ENCODE measurements at places on chromosomes 2 and 18.
A peak's percentile ranks its signal among the peaks of the same experiment; 100 is the strongest.

- H3K27ac ChIP-seq, result no peak overlapping the region
- DNase-seq, result no peak
- H3K27me3 ChIP-seq, result no peaks in the 10 kb centered on the region
- H3K4me3 ChIP-seq, result no peak overlapping the region
Observed at GRCh38 chr2:12623051-12623450, 93.7 kb upstream of the TRIB2 start.

- H3K27ac ChIP-seq, result no peak overlapping the region
- H3K4me1 ChIP-seq, result no peaks in the 10 kb centered on the region
Observed at GRCh38 chr18:60978338-60978737, 354.9 kb upstream of the CDH20 start.

DNA sequence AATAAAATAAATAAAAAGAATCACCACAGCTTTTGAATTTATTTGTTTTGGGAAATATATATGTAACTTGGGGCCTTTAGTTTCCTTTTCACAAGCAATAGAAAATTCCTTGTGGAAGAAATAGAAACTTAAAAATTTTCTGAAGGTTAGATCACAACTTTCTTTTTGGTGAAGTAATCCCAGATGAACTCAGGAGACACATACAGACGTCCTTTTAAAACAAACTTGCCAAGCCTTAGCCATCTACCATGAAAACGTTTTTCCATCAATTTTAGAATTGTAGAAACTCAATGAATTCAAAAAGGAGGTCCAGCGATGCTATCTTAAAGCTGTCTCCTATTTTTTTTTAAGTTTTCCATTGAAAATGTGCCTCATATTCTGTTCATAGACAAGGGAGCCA, 225.6 kb downstream of the ASXL3 start:
- H3K4me3 ChIP-seq, result no peak overlapping the region
- H3K27me3 ChIP-seq, result no peaks in the 10 kb centered on the region
- H3K4me1 ChIP-seq, result no peaks in the 10 kb centered on the region
- H3K36me3 ChIP-seq, result no peaks in the 10 kb centered on the region
- no peak for DNase-seq

DNA sequence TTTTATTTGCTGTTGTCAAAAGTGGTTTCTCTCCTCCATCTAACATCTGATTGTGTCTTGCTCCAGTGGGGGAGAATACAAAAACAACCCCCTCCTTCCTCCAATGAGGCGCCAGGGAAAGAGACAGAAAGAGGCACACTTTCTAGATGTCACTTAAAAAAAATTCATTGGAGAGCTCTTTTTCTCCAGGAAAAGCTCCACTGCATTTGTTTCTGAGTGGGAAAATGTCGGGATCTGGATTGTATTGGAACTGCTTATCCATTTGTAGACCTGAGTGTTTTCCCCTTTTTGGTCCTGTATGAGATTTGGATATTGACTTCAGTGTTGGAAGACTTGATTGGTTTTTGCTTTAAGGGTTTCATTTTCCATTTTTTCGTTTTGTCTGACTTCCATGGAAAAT, 995 bp downstream of the MBD5 start:
- no peaks in the 10 kb centered on the region for H3K4me1 ChIP-seq
- no peaks in the 10 kb centered on the region for H3K27me3 ChIP-seq
- DNase-seq, result no peak
- peak overlapping the region; percentile 82 for H3K4me3 ChIP-seq
- no peaks in the 10 kb centered on the region for H3K36me3 ChIP-seq
- no peak overlapping the region for H3K27ac ChIP-seq

DNA sequence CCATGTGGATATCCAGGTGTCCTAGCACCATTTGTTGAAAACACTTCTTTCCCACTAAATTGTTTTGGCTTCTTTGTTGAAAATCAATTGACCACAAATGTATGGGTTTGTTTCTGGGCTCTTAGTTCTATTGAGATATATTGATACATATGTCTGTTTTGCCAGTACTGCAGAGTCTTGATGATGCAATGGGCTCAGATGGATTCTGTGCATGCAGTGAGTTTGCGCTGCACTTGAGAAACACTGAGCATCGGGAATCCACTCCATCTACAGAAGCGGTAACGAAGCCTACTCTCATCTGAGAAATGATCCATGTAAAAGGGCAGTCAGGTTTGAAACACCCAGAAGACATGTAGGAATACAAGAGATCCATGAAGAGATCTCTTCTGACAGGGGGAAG, 21.9 kb upstream of the DNAJC10 start:
- H3K36me3 ChIP-seq, result no peaks in the 10 kb centered on the region
- H3K4me1 ChIP-seq, result no peaks in the 10 kb centered on the region
- H3K4me3 ChIP-seq, result no peak overlapping the region
- H3K27me3 ChIP-seq, result no peaks in the 10 kb centered on the region

GRCh38 chr2:127702395-127703009, 1.2 kb downstream of the SFT2D3 start:
- no peak for DNase-seq
- H3K4me1 ChIP-seq, result peaks cover 3% of the 10 kb centered on the region
- peak overlapping the region; percentile 96 for H3K27ac ChIP-seq

DNA sequence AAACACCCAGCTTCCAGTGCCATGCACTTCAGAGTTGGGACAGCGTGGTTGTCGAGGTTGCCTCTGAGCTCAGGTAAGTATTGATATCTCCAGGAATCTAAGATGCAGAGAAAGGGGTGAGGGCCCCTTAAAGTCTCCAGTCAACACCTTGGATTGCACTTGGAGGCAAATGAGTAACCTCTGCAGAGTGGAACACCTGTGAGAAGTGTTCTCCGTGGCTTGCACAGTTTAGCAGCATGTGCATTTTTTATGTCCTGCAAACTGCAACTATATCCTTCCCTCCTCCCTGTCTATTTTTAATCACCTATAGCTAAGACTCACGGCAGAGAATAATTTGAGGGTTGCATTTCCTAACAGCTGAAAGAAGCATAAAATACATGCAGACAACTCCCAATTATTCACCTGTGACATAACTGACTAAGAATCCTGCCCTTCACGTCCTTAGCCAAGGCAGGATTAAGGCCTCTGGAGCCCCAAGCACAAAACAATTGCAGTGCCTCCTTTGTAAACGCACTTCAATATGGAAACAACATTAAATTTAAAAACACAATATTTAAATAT, 1.6 kb upstream of the ZNF385B start:
- DNase-seq, result no peak
- no peak overlapping the region for H3K27ac ChIP-seq
- no peak overlapping the region for H3K4me3 ChIP-seq

DNA sequence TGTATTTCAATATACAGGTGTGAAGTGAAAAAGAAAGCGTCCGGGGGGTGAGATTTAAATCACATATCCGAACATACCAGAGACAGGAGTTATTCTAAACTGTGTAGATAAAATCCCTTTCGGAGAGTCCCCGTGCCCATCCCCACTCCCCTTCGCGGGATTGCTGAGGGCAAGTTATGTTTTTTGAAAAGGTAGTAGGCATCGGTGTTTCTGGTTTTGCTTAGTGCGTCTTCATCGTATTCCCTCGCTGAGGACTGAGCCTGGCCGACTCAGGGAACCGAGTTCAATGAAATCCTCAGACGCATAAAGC, 583.4 kb downstream of the ZEB2 start:
- peak; percentile 51 for DNase-seq
- H3K27me3 ChIP-seq, result peaks cover 24% of the 10 kb centered on the region
- no peak overlapping the region for H3K27ac ChIP-seq
- peak overlapping the region; percentile 64 for H3K4me3 ChIP-seq
- H3K4me1 ChIP-seq, result peaks cover 11% of the 10 kb centered on the region

- H3K36me3 ChIP-seq, result no peaks in the 10 kb centered on the region
- no peaks in the 10 kb centered on the region for H3K27me3 ChIP-seq
- H3K4me3 ChIP-seq, result no peak overlapping the region
- peaks cover 4% of the 10 kb centered on the region for H3K4me1 ChIP-seq
- no peak for DNase-seq
- H3K27ac ChIP-seq, result no peak overlapping the region
Observed at GRCh38 chr2:58700591-58700990, 459.5 kb upstream of the FANCL start.

GRCh38 chr2:86764661-86765309, 25.9 kb downstream of the CD8A start:
- H3K27me3 ChIP-seq, result no peaks in the 10 kb centered on the region
- H3K27ac ChIP-seq, result no peak overlapping the region
- H3K4me3 ChIP-seq, result no peak overlapping the region
- DNase-seq, result no peak

DNA sequence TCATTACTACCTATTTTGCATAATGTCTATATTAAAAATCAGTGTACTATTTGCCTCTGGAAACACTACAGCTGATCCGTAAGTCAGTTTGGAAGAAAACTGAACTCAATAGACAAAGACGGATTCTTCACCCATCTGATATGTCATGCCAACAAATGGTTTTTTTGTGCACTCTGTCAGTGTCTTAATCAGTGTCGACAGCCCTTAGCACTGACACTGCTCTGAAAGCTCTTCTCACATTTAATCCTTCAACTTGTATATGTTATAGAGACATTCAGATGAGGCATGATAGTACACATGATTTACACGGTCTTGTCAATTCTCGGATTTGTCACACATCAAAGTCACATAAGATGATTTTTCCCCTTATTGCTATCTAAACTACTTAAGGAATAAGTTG, 347.5 kb upstream of the GALNT5 start:
- H3K4me3 ChIP-seq, result no peak overlapping the region
- no peak for DNase-seq
- H3K4me1 ChIP-seq, result no peaks in the 10 kb centered on the region
- no peak overlapping the region for H3K27ac ChIP-seq
- H3K27me3 ChIP-seq, result no peaks in the 10 kb centered on the region

DNA sequence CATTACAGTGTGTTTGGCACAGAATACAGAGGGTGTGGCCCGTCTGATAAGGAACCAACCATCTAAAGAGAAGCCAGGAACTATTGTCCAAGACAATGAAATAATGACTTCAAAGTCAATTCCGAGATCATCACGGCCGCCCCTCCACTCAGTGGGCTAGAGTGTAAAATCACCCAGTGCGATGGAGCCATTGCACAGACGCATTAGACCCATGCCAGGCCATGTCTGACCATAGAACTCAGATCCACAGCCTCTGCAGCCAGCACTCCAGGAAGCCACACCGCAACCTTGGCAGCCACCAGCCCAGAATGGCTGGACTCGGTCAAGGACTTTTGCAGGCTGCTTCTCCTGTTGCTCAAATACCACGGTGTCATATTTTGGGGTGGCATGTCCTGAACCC, 835.7 kb downstream of the DCDC2C start:
- H3K27ac ChIP-seq, result no peak overlapping the region
- H3K27me3 ChIP-seq, result no peaks in the 10 kb centered on the region
- DNase-seq, result no peak
- H3K36me3 ChIP-seq, result no peaks in the 10 kb centered on the region
- no peaks in the 10 kb centered on the region for H3K4me1 ChIP-seq

DNA sequence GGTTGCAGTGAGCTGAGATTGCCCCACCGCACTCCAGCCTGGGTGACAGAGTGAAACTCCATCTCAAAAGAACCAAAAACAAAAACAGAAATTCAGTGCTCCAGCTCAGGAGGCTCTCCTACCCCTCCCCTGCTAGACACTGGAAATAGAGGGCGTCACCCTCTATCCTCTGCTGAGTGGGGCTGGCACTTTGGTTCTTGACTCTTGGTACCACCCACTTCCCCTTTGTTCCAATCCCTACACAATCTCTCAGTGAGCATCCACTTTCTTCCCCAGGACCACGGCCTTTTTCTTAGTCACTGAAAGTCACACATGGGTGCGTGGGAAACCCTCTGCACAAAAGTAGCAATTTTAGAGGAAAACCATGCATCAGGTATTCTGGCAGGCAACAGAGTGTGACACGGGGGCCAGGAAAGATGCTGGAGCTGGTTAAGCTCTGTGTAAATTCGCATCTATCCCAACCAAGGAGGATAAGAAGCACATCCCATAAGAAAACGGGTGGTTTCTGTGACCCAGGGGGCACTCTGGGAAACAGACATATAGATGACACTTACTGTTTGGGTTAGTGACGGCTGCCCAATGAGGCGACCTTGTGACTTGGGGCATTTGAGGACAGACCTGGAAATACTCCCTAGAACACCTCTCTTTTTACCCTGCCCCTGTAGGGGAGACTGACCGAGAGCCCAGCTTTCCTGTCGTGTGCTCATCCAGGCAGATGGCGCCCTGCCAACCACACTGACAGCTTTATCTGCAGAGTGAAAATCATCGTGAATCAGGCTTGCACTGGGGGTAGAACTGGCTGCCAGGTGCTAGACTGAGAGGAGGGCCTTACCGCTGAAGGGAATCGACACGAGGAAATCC, 7.7 kb downstream of the HJURP start:
- H3K27ac ChIP-seq, result no peak overlapping the region
- peaks cover 87% of the 10 kb centered on the region for H3K36me3 ChIP-seq
- H3K4me1 ChIP-seq, result no peaks in the 10 kb centered on the region
- H3K4me3 ChIP-seq, result no peak overlapping the region

DNA sequence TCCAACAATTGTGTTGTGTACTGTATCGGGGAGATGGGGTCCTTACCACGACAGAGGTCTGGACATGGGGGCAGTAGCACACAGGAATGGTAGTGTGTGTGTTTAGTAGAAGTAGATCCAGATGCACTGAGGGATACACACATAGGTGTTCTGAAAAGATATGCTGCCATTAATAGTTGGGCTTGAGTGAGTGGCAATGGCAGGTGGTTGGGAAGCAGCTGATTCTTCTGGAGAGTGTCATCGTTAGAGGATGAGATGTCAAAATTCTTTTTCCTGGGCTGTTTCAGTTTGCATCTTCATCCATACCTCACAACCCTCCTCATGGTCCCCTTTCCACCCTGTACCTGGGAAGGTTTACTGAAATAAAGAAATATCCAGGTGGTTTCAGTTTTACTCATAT, 66.6 kb downstream of the UGGT1 start:
- H3K27ac ChIP-seq, result no peak overlapping the region
- no peaks in the 10 kb centered on the region for H3K27me3 ChIP-seq
- DNase-seq, result no peak
- H3K4me1 ChIP-seq, result no peaks in the 10 kb centered on the region
- no peak overlapping the region for H3K4me3 ChIP-seq

- no peak overlapping the region for H3K4me3 ChIP-seq
- DNase-seq, result no peak
- no peaks in the 10 kb centered on the region for H3K36me3 ChIP-seq
- no peaks in the 10 kb centered on the region for H3K27me3 ChIP-seq
Observed at GRCh38 chr2:168348076-168348475, 100.7 kb upstream of the STK39 start.

DNA sequence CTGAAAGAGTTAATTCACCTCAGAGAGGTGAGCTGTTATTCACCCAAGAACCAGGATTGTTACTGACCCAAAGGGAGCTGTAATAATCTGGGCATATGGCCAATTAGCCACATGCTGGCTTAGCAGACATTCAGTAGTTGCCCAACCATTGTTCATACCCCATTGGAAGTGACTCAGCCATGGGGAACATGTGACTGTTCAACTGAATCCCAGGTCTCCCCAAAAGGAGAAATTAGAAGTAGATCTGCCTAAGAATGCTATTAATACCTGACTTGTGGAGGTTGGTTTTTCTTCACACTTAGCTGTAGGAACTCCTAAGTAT, 272.6 kb upstream of the UBE2E3 start:
- no peaks in the 10 kb centered on the region for H3K36me3 ChIP-seq
- DNase-seq, result no peak

GRCh38 chr18:59737776-59738300, 40.6 kb upstream of the CCBE1 start:
- no peak overlapping the region for H3K4me3 ChIP-seq
- no peaks in the 10 kb centered on the region for H3K36me3 ChIP-seq
- no peak for DNase-seq
- H3K27ac ChIP-seq, result no peak overlapping the region

- no peak for DNase-seq
- H3K36me3 ChIP-seq, result no peaks in the 10 kb centered on the region
- H3K27me3 ChIP-seq, result no peaks in the 10 kb centered on the region
Observed at GRCh38 chr2:160209516-160209856, 9.4 kb upstream of the ITGB6 start.

Data from H1 (cell line).